ENCODE measurements at places on chromosomes 16 and 17.

DNA sequence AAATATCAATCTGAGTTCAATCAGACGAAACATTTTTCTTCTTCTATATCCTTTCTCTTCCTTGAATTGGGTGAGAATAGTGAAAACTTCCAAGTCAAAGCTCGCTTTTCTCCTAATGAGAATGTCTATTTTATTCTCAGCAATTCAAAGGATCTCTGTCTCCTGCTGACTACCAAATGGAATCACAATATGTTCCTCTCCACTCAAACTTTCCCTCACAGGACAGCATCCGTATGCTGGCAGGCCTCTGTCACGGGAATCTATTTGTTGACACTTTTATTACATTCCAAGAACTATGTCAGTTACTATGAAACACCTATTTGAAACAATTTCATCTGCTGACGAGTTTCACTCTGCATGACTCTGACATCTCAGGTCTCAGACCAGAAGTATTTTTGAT, 1196.6 kb downstream of the CDH11 start:
- DNase-seq: no peak

GRCh38 chr17:83152745-83153611, 73.6 kb downstream of the METRNL start:
- DNase-seq: no peak

GRCh38 chr16:1278477-1278876, 22.6 kb downstream of the TPSD1 start:
- DNase-seq: no peak

DNA sequence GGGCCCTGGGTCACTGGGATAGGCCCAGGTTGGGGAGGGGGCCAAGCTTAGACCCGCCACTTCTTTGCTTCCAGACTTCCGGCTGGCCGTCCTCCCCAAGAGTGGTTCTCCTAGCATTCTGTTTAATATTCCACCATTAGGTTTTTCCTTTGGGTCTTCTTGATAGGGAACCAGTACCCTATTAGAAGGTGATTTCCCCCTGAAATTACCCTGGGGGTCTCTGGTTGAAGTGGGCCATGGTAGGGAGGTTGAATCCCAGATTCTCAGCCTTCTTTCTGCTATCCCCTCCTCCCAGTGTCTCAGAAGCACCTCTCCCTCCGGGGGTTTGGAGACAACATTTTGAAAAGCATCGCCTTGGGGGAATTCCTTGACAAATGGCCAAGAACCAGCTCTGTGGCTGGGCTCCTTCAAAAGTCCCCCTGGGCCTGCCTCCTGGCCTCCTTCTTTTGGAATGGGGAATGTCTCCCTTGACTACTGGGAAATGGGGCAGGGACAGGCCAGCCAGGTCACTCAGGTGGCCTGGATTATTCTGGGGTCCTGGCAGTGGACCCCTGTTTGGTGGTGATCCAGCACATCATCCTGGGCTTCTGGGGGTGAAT, 5.7 kb downstream of the LASP1 start:
- DNase-seq: no peak

DNA sequence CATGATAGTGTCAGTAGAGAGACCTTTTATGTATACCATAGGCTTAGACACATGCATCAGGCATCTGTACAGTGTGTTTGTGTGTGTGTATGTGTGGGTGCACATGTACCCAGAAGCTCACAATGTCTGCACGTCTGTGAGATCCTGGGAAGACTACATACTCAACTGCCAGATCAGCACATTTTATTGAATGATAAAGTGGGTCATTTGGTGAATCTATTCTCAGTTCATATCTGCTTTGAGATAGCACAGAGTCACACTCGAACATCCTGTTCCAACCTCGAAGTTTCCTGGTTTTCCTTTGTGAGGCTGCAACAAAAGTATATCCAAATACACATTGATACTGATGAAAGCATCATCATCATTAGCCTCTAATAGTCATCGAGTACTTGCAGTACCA, 63.6 kb downstream of the MAF start:
- DNase-seq: no peak

DNA sequence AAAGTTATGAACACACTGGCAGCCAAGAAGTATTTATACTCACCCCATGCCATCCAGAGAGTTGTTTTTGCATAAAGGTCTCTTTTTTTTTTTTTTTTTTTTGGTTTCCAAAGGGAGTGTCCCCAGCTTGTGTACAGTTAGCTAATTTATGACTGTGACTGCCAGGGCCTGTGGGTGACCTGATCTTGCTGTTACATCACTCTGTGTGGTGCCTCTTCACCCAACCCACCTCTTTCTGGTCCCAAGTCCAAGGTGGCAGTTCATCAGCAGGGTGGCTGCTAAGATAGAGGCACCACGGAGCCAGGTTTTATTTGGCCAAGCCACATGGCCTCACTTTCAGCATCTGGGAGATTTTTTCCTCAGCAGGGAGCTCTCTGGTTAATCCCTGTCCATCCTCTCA, at the start of gene NOS2:
NOS2 (minus strand) TSS at position 8 of the 400 bp plus-strand sequence. CDS start 1,720 bp downstream, outside the sequence.
- DNase-seq: no peak

- no peak for DNase-seq
These were observed 4.2 kb downstream of the CMTM4 start for GRCh38 chr16:66692341-66692740.

DNA sequence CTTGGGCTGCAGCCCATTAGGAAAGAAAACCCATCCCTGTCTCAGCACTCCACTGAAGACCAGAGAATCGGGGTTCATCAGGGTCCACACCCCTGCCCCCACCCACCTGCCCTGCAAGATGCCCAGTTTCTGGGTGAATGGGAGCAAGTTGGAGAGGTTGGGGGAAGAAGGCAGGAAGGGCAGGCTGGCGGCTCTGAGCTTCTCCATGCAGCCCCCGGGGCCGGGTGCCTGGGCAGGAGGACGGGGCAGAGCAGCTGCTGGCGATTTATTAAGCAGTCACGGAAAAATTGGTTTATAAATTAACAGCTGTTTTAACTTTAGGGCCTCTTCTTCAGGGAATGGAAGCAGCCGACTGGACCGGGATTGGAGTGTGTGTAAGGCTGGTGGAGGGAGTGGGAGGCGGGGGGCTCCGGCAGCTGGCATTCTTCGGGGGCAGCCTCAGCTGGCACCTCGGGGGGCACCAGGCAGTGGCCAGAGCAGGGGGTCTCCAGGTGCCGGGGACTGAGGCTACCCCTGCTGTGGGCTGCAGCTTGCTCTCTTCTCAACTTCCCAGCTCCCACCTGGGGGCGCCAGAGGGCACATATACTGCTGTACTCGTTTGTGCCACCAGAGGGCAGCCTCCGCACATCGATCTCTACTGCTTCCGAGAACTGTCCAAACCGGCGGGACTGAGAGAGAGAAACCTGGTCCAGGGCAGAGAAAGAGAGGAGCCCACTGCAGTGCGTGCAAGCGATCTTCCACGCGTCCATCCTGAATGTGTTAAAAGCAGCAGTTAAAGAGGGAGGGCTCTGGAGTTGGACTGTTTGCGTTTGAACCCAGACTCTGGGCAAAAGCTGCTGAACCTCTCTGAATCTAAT, 5.0 kb upstream of the PPP1R1B start:
- DNase-seq: peak; percentile 13

DNA sequence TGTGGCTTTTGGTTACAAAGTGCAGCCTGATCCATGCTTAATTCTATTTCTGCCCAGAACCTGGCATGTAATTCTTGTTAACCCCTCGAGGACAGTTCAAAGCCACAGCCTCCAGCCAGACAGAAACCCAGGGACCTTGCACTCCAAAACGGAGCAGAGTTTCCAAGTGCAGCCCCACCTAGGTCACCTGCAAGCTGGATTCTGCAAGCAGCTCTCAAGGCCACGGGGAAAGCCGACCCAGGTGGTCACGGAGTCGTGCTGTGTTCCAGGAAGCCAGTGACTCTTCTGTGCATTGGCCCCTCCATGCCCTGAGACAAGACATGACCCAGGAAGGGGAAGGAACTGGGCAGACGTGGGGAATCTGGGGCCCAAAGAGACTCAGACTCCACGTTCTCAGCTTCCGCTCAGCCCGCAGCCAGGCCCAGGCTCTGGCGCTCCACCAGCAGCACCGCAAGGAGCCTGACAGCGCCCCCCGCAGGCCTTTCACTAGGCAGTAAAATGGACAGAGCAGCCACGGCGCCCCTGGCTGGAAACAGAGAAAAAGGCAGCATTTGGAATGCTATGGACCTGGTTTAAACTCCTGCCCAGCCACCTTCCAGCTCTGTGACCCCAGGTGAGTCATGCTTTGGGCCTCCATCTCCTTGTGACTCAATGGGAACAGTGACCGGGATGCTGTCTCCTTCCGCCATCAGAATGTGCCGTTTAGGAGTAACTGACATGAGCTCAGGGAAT, 27.3 kb upstream of the GSG1L start:
- DNase-seq: peak; percentile 4

- DNase-seq: no peak
These were observed 77.6 kb upstream of the ZNF469 start for GRCh38 chr16:88305176-88305575.

- no peak for DNase-seq
These were observed 15.0 kb downstream of the ZNF213 start for GRCh38 chr16:3149630-3150345.

GRCh38 chr17:46043606-46044005, 44.6 kb downstream of the STH start:
- no peak for DNase-seq

- DNase-seq: no peak
These were observed 21.9 kb downstream of the AIPL1 start for GRCh38 chr17:6413065-6413464.

DNA sequence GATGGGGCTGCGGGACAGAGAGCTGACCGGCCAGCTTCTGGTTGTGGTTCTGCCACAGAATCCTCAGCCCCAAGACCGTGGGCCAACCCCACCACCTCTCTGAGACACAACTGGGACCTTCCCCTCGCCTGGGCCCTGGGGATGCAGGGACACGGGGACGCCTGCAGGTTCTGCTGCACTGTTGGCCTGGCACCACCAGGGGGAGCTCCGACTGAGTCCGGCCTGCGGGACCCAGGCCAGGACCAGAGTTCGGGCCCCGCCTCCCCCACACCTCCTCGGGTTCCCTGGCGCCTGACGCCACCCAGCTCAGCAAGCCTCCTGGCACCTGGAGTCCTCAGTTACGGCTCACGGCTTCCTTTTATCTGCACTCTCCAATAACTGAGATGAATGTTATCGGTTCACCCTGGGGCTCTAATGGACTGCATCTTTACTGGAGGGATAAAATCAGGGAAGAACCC, 27.3 kb downstream of the TBC1D16 start:
- no peak for DNase-seq

DNA sequence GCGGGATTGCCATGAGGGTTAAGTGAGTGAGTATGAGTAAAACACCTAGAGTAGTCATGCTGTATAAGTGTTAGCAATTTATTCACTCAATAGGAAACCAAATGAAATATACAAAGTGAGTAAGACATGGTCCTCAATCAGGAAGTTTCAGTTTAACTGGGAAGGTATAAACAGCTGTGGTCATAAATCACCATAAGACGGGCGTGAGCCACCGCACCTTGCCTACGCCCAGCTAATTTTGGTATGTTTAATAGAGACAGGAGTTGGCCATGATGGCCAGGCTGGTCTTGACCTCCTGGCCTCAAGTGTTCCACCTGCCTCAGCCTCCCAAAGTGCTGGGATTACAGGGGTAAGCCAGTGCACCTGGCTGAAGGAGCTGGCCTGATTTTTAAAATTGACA, 27.0 kb downstream of the RNF135 start:
- DNase-seq: no peak

GRCh38 chr17:64115043-64115698, 14.8 kb downstream of the ERN1 start:
- no peak for DNase-seq

DNA sequence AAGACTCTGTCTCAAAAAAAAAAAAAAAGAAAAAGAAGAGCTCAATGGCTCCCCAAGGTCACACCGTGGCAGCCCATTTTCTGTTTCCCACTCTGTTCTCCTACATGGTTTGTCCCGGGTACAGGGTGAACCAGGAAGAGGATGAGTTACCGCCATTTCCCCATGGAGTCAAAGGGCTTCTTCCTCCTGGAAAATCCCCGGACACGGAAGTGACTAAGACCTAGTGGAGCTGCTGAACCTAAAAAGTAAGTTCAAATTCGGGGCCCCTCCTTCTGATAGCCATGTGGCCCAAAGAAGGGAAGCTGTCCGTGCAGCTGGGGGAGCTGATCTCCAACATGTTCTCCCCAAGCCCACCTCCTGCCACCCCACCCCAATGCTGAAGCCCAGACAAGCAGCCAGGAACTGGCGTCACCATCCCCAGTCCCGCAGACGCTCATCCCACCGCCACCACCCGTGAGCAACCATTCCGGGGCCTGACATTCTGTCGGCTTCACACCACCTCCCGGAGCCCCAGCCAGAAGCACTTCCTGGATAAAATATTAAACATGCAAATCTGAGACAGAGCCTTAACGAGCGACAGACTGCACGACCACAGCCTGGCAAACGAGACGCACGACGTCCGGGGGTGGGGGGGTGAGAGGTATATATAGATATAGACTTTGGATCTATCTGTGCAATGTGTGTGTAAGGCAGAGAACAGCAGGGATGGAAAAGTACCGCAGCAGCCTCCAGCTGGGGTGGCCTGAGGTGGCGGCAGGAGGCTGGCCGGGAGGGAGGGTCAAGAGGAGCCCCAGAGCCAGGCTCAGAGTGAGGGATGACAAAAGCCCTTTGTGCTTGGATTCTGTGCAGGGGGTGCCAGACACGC, 17.6 kb downstream of the EPOP start:
- no peak for DNase-seq

GRCh38 chr17:21239680-21240368, 13.4 kb downstream of the NATD1 start:
- no peak for DNase-seq

GRCh38 chr16:26396511-26397235, 670.1 kb upstream of the C16orf82 start:
- DNase-seq: no peak

DNA sequence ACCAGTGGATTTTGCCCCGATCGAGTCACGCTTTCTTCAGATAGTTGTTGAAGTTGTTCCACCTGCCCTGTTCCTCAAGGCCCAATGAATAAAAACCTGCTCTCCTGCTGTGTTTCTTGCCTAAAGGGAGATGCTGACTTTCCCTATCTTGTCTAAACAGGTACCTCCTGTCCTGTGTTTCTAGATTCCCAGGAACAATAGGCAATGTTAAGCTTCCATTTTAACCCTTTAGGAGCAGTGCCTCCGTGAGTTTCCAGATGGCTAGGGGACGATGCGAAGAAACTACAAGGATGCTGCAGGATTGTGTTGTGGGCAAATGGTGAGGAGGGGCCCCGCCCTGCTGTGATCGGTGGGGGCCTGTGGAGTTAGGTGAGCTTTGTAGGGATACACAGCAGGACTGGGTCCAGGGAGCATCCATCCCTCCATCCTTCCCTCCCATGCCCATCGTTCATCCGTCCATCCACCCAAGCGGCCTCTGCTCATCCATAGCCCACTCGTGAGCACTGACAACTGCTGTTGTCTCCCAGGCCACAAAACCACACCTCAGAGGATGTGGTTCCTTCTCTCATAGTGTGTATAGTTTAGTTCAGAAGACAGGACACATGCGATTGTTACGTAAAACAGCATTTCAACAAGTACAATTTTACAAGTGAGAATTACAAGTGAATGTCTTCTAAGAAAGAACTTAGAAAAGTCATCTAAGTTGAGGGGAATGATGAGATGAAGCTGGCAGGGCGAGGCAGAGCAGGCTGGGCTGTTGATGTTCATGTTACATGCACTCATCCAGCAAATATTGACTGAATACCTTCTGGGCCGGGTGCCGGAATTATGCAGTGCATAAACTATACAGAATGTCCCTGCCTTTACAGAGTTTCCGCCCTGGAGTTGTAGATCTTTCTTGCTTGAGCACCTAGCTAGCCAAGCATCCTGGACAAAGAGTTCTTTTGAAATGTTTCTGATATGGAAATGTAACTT, 5.2 kb downstream of the ARSG start:
- DNase-seq: no peak

- DNase-seq: no peak
These were observed 6.0 kb downstream of the HSDL1 start for GRCh38 chr16:84138824-84139627.
